ENCODE measurements at places on chromosomes 11 and 22.

DNA sequence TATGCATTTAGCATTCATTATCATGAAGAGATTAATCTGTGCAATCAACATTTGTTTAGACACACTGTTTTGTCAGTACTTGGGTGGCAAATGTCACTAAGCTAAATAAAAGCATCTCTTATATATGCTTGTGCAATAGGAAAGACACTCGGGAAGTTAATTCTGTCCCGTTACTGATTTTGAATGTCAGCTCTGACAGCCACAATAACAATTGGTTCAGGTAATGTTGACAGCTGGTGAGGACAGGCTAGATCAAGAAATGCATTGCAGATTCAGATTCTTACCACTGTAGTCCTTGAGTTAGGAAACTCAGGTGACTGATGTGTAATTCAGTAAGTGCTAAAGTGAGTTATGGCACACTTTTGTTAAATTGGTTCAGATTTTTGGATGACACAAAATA lies 523.8 kb upstream of the FAT3 start:
- no peak for DNase-seq

DNA sequence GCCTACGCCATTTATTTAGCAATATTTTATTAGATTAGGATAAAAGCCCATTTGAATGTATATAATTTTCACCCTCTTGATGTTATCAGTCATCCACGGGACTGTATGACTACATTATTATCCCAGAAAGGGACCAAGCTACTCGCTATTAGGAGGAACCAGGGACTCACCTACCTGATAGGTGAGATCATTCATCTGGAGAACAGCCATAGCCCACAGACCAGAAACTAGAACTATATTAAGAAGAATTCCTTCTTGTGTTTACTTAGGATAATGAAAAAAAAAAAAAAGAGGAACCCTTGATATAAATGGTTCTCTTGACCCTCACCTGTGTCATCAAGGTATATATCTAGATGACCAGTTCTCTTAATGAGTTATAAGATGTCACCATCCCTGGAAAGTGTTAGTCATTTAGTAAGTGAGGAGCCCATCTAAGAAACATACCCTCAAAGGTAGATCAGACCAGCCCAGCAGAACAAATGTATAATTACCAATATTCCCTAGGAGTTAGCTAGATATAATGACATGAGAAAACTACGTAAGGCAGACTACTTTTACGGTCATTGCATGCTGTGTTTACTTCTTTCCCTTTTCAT lies 8.0 kb downstream of the SIK3 start:
- DNase-seq: no peak

DNA sequence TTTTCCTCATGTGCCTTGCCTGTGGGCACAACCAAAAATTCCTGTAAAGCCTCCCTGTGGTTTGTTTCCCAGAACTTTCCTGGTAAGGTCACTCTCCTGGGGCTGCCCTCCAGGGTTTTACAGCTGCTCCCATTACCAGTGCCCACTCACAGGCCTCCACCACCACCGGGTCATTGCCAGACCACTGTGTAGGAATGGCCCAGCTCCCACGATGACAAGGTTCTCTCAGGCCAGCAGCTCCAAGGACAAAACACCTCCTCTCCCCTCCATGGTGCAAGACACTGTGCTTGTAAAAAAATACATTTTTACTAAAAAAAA lies 96.1 kb upstream of the AKIP1 start:
- no peak for DNase-seq

DNA sequence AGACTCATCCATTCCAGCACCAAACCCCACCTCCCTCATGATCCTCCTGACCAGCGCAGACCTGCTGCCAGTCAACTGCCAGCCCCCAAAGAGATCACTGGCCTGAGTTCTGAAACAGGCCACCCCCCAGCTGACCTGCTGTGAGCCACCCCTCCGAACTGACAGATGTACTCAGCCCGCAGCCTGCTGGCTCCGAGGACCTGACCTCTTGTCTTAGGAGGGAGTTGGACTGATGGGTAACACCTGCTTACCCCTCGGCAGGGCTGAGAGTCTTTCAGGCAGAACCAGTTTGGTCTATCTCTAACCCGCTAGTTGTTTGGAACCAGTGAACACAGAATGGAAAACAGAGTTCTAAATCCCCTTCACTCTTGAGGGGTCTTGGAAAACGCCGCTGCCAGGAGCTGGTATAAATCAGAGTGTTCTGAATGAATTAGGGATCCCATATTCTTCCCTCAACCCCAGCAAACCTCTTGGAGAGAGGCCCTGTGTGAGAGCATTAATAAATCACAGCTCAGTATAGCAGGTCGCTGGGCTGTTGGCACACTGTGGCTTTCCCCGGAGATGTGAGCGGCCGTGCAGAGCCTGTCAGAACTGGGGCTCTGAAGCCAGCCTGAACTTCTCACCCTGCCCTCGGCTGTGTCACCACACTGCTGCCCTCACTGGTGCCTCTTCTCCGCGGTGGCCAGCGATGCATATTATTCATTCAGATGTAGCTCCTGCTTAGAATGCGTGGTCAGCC lies 165.1 kb upstream of the NCAM1 start:
- DNase-seq: no peak

DNA sequence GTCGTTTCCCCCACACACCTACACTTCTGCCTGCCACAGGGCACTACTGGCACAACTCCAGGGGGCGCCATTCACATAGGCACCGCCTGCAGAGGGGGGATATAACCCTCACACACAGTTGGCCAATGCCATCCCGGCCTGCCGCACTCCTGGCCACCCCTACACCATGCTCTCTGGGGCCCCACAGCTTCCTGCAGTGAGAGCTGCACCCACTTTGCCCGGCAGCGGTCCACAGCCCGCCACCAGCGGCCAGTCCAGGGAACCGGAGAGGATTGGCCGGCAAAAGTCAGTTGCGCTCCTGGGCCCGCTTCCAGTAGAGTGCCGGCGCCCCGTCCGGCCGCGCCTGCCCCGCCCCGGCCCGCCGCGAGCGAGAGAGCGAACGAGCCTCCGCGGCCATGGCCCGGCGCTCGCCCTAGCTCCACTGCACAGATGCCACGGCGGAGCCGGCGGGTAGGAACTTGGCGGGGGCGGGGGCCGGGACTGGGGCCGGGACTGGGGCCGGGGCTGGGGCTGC lies 25.6 kb upstream of the SUSD2 start:
- DNase-seq: peak; percentile 73

GRCh38 chr11:10916665-10917064 lies 58.8 kb upstream of the ZBED5 start:
- no peak for DNase-seq

DNA sequence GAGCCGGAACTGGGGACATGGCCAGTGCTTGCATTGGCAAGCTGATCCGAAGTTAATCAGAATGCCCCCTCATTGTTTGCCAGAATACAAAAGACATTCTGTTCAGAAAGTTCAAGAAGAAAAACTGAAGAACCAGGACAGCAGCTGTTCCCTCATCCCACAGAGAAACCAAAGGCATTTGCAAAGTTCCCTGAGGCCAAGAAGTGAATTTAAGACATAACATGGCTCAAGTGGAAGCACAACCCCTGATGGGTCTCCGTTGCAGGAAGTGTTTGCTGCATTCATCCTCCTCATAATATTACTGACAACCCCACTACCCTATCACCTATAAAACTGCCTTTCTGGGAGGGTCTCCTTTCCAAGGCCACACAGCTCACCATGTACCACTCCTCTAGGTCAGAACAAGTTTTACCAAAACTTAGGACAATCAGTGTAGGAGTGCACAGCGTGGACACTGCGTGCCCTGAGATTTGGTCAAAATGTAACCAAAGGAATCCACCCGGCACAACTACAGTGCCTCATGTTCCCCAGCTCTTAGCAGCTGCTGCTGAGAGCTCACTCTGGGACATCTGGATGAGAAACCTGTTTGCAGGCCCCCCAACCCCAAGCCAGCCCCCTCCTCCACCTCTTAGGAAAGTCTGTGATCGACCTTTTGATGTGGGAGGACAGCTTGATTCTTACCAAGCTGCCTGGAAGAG lies 101.6 kb upstream of the AKIP1 start:
- DNase-seq: no peak

GRCh38 chr11:32829680-32830412 lies at the start of gene PRRG4:
Gene PRRG4 (plus strand): TSS chr11:32829927. CDS start chr11:32830530, 603 bp downstream.
- peak; percentile 48 for DNase-seq

DNA sequence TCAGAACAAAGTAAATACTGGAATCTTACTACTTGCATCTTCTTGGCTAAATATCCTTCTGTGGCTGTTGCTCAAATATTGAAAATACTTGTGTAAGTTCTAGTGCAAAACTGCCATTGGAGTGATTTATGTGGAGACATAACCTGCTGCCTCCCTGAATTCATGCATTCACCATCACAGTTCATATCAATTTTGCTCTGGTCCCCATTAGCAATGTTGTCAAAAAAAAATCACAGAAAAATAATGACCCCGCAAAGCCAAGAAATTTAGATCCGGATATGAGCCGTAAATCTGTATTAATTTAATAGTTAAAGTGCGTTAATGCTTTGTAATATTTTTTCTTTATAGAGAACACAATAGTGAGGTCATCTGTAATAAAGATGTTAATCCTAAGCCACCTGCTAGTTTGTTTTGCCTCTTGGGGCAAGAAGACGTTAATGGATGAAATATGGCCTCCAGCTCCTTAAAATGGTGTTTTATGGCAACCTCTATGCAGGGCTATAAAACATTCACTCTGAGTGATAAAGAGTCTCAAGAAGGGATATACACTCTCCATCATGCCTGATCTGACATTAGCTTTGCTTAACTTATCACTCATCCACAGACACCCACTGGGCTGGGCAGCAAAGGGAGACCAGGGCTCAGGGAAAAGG lies 255.9 kb downstream of the INSC start:
- DNase-seq: no peak

GRCh38 chr11:27148506-27148905 lies 107.9 kb downstream of the BBOX1 start:
- DNase-seq: no peak

DNA sequence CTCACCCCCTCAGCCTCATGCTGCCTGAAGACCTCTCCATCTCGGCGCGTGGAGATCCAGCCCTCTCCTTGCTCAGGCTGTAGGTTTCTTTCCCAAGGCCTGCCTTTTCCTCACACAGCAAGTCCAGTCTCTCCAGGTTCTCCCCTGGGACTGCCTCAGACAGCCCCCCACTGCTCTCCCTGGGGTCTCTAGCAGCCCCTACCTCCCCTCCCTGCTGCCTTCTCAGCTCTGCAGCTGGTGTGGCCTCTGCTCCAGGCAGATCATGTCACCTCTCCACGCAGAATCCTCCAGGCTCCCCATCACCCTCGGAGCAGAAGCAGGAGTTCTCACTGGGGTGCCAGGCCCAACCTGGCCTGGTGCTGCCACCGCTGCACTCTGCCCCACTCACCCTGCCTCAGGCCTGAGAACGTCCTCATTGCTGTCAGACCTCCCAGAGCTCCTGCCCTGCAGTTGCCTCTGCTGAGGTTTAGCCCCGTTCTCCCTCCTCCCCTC lies 15.2 kb downstream of the SMARCB1 start:
- no peak for DNase-seq
